ENCODE measurements at places on chromosomes 5 and 9.

DNA sequence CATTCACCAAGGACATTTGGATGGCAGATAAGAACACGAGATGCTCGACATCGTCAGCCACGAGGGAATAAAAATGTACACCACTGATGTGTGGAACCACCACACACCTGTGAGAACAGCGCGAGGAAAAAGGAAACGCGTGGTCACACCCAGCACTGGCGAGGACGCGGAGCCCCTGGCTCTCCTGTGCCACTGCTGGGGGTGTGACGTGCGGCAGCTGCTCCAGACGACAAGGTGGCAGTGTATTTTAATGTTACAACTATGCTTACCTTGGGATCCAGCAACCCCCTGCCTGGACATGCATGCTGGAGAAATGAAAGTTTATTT is 13.6 kb upstream of the CEP72 start:
- DNase-seq, result no peak

DNA sequence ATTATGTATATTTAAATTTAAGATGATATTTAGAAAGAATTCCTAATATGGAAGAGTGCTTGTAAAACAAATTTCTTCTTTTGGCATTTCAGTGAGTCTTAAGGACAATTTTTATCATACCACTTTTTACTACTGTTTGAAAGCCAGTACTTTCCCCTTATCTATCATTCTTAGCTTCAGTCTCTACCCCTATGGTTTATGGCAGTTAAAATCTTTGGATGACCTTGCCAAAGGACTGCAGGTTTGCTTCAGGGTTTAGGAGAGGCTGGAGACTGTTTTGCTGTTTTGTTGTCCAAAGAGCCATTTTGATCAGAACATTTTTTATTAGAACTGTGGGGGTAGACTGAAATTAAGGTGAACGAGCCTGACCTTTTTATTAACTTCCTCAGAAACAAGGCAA is 30.8 kb downstream of the SLC38A9 start:
- no peak for DNase-seq

DNA sequence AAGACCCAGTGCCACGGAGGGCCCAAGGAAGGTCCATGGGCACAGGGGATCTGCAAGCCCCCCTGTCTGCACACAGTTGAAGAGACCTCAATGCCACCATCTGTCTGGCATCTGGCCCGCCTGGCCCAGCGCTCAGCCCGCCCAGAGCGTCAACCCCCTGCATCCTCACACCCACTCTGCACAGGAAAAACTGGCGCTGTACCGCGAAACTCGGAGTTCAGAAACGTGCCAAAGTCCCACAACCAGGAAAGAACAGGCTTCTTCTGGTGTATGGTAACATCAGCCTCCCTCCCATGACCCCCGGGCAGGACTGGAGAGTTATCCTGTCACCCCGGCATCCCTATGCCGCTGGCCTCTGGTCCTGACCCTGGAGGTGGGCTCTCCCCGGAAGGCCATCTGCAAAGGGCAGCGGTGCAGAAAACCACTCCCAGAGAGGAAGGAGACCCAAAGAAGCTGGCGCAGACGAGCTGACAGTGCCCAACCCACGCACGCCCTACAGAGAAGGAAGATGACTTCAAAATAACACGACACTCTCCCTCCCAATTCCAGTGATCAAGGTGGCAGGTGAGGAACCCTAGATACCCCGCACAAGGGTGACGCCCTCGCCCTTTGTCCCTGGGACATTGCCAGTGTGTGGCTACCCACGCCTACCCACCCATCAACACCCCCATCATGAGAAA is 18.9 kb downstream of the VAV2 start:
- no peak for DNase-seq

DNA sequence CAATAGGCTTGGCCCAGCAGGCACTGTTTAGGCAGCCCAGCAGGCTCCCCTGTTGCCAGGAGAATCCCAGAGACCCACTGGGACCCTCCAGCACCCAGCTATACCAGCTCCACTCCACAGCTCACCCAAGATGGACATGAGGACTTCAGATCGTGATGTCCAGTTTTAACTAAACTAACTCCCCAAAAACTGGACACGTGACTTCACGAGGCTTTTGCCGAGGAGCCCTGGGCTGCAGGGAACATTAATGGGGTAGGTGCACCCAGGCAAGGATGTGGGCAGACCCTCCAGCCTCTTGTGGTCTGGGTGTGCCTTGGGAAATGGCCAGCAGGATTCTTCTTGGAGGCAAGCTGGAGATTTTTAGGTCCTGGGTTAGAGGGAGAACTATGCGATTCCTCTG is 8.9 kb upstream of the NKD2 start:
- no peak for DNase-seq

DNA sequence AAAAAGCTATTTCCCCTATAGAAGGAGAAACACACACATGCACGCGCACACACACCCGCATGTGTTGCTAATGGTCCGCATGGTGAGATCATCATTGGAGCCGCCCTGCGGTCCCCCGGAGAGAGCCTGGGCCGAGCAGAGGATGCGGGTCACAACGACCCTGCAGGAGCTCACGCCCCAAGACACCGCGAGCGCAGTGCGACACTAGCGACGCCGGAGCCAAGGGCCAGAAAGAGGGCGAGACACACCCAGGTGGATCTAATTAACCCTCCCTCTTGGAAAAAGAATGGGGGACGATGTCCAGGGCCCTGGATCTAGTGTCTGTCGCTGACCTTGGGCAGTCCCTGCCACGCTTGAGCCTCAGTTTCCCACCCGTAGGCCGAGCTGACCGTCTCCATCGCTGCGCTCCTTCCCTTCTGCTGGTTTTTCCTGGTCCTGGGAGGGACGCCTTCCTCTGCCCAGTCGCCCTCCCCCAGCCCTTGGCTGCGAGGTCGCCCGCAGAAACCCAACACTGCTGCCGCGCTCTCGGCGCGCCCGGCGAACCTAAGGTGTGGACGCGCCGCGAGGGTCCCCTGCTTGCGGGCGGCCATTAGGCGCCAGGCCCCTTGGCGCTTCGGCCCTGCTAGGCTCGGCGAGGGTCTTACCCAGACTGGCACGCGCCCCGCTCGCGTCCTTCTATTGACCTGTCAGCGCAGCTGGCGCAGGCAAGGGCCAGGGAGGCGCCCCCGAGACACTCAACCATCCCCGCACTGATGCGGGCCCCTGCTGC is 47.5 kb upstream of the RNF20 start:
- DNase-seq, result peak; percentile 48

DNA sequence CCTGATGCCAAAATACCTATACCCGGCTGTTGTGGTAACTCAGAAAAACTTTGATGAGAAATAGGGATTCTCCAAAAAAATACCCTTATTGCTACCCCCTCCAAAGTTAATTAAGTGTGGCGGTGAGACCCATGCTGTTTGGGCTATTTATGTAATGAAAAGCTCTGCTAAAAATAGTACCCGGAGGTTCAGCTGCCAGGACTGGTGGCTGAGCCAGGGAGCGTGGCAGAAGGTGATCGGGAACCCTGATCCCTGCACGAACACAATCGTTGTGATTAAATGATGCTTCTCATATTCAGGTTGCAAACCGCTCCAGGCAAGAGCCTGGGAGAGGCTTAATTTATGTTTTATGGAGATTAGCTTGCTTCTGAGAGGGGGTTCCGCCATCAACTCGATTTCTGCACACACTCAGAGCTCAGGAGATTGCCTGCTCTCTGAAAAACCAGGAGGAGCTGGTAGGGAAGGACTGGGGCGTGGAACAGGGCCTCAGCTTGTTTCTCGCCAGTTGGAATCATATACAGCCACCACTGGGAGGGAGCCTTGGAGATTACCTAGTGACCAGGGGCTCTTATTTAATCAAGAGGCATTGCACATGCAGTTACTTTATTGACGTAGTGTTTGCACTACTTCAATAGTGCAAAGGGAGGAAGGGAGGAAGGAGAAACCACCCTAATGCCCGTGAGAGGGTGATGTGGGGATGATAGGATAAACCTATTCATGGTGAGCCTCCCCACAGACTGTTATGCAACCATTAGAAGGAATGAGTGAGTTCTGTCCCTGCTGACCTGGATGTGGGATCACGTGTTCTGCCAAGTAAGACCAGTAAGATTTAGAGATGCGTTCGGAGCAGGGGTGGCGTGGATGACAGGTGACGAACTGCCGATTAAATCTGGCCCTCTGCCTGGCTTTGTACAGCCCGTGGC is 23.4 kb downstream of the HRH2 start:
- DNase-seq, result no peak
